ENCODE measurements at places on chromosomes 13 and 19. TPM values are rescaled to one million over a fixed set of nuclear protein-coding genes. Genes with fewer than 3 reads are reported as not detected.

DNA sequence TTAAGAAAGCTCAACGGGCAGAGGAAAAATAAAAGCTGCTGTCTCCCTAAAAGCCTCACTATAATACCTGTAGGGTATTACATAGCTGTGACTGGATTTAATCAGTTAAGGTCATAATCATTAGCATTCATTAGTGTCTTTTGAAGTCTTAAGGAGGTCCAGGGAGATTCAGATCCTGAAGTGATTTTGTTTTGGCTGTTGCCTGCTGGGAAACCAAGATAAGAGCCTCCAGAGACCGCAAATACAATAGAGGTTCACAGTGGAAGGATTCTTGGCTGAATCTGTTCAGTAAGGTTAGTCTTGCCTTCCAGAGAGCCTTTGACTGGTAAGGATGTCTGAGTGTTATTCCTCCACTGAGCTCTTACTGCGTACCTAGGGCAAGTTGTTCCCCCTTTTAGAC lies 54.0 kb upstream of the TNFRSF19 start:
- H3K36me3 ChIP-seq = no peaks in the 10 kb centered on the region
- H3K4me3 ChIP-seq = no peak overlapping the region
- H3K4me1 ChIP-seq = no peaks in the 10 kb centered on the region
- no peak for DNase-seq
- no peaks in the 10 kb centered on the region for H3K27me3 ChIP-seq

GRCh38 chr19:43489979-43490599 lies 14.5 kb downstream of the PHLDB3 start:
- H3K4me1 ChIP-seq = no peaks in the 10 kb centered on the region
- peaks cover 9% of the 10 kb centered on the region for H3K36me3 ChIP-seq
- no peak overlapping the region for H3K27ac ChIP-seq
- no peak overlapping the region for H3K4me3 ChIP-seq

DNA sequence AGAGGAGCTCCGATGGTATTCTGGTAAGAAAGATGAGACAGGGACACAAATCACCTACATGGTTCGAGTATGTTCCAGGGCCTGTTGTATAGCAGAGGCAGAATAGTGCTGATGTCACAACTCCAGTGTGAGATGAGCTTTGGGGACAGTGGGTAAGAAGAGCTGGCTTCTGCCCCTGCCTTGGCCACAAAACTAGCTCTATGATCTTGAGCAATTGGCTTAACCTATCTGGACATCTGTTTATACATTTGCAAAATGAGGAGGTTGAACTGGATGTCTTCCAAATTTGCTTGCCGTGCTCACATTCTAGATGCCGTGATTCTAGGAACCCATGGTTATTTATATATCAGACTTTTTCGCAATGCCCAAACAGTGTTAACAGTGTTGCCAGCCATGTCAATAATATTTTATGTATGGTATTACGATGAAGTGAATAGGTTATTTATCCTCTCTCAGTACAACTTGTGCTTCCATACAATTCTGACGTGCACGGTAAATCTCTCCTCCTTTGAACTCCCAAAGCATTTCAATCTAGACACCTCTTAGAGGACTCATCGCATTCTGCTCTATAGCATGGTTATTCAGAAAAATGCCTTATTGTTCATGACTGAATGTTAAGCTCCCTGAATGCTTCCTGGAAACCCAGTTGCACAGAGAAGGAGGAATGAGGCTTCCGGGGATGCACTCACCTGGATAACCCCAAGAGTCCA lies 316.0 kb downstream of the FOXO1 start:
- no peak overlapping the region for H3K27ac ChIP-seq
- peaks cover 9% of the 10 kb centered on the region for H3K4me1 ChIP-seq
- no peak for DNase-seq
- no peaks in the 10 kb centered on the region for H3K36me3 ChIP-seq

DNA sequence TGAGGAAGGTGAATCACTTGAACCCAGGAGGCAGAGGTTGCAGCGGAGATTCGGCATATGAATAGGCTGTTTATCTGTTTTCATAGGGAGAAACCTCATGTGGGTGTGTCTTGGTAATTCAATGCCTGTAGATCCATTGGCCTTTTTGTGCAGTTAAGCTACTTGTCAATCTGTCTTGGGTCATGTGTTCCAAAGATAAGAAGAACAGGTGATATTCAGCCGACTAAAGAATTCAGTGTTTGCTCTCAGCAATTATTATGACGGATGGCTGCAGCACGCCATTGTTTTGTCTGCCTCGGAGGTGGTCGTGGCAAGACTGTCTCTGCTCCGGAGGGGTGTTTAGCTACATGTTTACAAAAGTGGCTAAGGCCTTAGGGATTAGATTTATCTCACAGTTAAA lies 573.0 kb upstream of the PCDH9 start:
- H3K27ac ChIP-seq = no peak overlapping the region
- no peak overlapping the region for H3K4me3 ChIP-seq
- no peaks in the 10 kb centered on the region for H3K36me3 ChIP-seq
- no peak for DNase-seq

- DNase-seq = no peak
- no peaks in the 10 kb centered on the region for H3K27me3 ChIP-seq
- H3K4me1 ChIP-seq = peaks cover 9% of the 10 kb centered on the region
- no peak overlapping the region for H3K4me3 ChIP-seq
- H3K36me3 ChIP-seq = no peaks in the 10 kb centered on the region
These were observed 130.2 kb downstream of the FGF9 start for GRCh38 chr13:21800837-21801616.

GRCh38 chr13:99693852-99694611 lies 192.8 kb downstream of the TM9SF2 start:
- H3K36me3 ChIP-seq = no peaks in the 10 kb centered on the region
- H3K4me1 ChIP-seq = no peaks in the 10 kb centered on the region
- DNase-seq = no peak
- no peaks in the 10 kb centered on the region for H3K27me3 ChIP-seq
- H3K4me3 ChIP-seq = no peak overlapping the region

DNA sequence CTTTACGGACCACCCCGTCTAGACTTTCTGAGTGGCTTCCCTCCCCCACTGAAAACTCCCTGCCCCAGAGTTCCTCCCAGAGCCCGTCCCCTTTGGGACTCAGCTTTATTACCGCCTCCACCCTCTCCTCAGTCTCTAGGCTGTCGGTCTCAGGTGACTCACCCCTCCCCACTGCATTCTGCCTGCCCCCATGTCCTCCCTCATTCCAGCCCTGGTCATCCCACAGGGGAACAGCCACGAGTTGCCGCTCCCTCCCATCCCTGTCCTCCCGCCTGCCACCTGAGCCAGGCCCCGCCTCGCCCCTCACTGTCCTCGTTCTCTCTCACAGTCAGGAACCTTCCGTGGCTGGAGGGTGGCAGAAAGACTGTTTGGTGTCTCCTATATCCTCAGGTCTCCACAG lies 57.3 kb downstream of the SMARCA4 start:
- no peak for DNase-seq
- peaks cover 14% of the 10 kb centered on the region for H3K4me1 ChIP-seq
- peak overlapping the region; percentile 80 for H3K27ac ChIP-seq
- no peaks in the 10 kb centered on the region for H3K27me3 ChIP-seq
- no peak overlapping the region for H3K4me3 ChIP-seq

GRCh38 chr19:43124360-43124759 lies 41.9 kb upstream of the PSG2 start:
- peaks cover 17% of the 10 kb centered on the region for H3K4me1 ChIP-seq
- no peak overlapping the region for H3K27ac ChIP-seq
- peaks cover 31% of the 10 kb centered on the region for H3K27me3 ChIP-seq
- H3K36me3 ChIP-seq = no peaks in the 10 kb centered on the region

- H3K36me3 ChIP-seq = peaks cover 27% of the 10 kb centered on the region
- no peak for DNase-seq
- H3K27ac ChIP-seq = no peak overlapping the region
- H3K4me1 ChIP-seq = no peaks in the 10 kb centered on the region
- no peaks in the 10 kb centered on the region for H3K27me3 ChIP-seq
These were observed 67.7 kb upstream of the RAP2A start for GRCh38 chr13:97366172-97366688.

- no peak overlapping the region for H3K27ac ChIP-seq
- no peaks in the 10 kb centered on the region for H3K4me1 ChIP-seq
- H3K4me3 ChIP-seq = no peak overlapping the region
These were observed 17.7 kb upstream of the POU4F1 start for GRCh38 chr13:78620936-78621470.

GRCh38 chr19:27793128-27793643 lies 1419.8 kb downstream of the UQCRFS1 start:
- DNase-seq = peak; percentile 86
- H3K27ac ChIP-seq = peak overlapping the region; percentile 72
- peak overlapping the region; percentile 81 for H3K4me3 ChIP-seq
- H3K27me3 ChIP-seq = no peaks in the 10 kb centered on the region
- no peaks in the 10 kb centered on the region for H3K4me1 ChIP-seq

DNA sequence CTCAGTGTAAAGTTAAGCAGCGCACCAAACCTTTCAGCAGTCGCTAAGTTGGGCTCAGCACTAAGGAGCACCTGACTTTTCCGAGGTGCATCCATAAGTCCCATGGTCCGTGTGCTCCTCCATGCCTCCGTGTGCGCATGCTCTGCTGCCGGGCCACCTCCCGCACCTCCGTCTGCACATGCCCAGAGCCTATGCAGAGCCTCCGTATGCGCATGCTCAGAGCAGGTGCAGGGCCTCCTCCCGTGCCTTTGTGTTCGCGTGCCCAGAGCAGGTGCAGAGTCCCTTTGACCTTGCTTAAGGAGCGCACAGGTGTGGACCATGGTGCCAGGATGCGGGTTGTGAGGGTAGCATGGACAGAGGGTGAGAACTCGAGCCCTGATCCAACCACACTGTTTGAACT lies 46.0 kb downstream of the ATP11A start:
- H3K27me3 ChIP-seq = no peaks in the 10 kb centered on the region
- no peak for DNase-seq
- no peak overlapping the region for H3K4me3 ChIP-seq
- H3K36me3 ChIP-seq = no peaks in the 10 kb centered on the region
- peaks cover 17% of the 10 kb centered on the region for H3K4me1 ChIP-seq

GRCh38 chr13:95323930-95324662 lies 22.8 kb upstream of the ABCC4 start:
- H3K36me3 ChIP-seq = no peaks in the 10 kb centered on the region
- H3K27ac ChIP-seq = no peak overlapping the region
- no peak for DNase-seq
- no peaks in the 10 kb centered on the region for H3K4me1 ChIP-seq
- H3K27me3 ChIP-seq = no peaks in the 10 kb centered on the region

DNA sequence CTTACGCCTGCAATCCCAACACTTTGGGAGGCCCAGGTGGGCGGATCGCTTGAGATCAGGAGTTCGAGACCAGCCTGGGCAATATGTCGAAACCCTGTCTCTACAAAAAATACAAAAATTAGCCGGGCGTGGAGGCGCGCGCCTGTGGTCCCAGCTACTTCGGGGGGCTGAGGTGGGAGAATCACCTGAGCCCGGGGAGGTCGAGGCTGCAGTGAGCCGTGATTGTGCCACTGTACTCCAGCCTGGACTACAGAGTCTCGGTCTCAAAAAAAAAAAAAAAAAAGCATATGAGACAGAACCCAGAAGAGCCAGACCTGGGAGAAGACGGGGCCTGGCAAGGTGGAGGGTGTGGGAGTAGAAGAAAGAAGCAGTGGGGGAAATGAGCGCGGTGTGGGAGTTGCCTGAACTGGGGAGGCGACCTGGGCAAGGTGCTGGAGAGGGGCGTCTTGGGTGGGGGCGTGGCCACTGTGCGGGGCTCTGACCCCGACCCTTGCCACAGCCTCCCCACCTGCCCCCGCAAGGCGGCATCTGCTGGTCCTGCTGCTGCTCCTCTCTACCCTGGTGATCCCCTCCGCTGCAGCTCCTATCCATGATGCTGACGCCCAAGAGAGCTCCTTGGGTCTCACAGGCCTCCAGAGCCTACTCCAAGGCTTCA lies 533 bp downstream of the DKKL1 start:
- no peaks in the 10 kb centered on the region for H3K36me3 ChIP-seq
- H3K4me1 ChIP-seq = peaks cover 12% of the 10 kb centered on the region
- H3K4me3 ChIP-seq = no peak overlapping the region
- H3K27me3 ChIP-seq = peaks cover 3% of the 10 kb centered on the region
- no peak for DNase-seq
- no peak overlapping the region for H3K27ac ChIP-seq

GRCh38 chr13:40503966-40504591 lies 162.4 kb downstream of the FOXO1 start:
- no peaks in the 10 kb centered on the region for H3K36me3 ChIP-seq
- H3K27ac ChIP-seq = no peak overlapping the region
- no peak overlapping the region for H3K4me3 ChIP-seq
- H3K4me1 ChIP-seq = no peaks in the 10 kb centered on the region
- no peak for DNase-seq
- no peaks in the 10 kb centered on the region for H3K27me3 ChIP-seq

DNA sequence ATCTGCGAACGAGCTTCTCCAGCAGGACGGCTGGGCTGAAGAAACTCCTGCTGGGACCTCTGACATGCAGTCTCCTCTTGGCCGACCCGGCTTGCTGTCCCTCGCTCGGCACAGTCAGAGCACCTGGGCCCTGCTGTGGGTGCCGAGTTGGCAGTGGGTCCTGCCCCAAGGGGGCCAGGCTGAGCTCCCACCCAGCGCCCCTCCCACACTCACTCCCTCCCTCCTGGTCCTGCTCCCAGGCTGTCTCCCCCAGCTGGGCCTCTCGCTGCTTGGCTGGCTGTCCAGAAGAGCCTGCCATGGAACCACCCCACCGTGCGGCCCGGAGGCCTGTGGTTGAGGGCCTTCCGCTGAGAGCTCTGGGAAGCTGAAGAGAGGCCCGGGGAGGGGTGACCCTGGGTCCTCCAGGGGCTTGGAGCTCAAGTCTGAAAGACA lies 6.0 kb downstream of the AKT2 start:
- no peak overlapping the region for H3K27ac ChIP-seq
- DNase-seq = no peak
- peaks cover 14% of the 10 kb centered on the region for H3K36me3 ChIP-seq
- no peak overlapping the region for H3K4me3 ChIP-seq
- peaks cover 24% of the 10 kb centered on the region for H3K4me1 ChIP-seq

DNA sequence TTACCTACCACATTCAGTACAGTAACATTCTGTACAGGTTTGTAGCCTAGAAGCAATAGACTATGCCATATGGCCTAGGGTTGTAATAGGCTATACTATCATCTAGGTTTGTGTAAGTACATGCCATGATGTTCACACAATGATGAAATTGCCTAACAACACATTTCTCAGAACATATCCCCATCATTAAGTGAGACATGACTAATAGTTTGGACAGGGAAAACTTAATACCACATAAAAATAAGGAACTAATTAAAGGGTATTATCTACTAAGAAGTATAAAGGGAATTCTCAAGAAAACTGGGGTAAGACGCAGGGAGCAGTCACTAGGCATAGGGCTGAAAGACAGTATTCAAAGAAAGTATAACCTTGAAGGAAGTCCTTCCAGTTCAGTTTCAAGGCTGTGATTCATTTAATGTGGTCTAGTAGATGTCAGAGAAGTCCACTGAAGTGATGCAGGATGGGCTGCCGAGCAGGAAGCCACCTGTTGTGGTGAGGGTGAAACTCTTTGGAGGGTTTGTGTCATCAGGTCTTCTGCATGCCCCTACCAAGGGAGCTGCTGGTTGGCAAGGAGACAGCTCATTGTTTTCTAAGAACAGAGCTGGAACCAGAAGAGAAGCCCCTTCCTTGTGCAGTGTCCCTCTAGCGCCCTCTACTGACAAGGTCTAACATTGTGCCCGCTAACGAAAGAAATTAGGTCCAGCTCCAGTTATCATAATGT lies 122.9 kb downstream of the OLFM4 start:
- no peaks in the 10 kb centered on the region for H3K27me3 ChIP-seq
- H3K4me3 ChIP-seq = no peak overlapping the region
- no peaks in the 10 kb centered on the region for H3K36me3 ChIP-seq
- H3K27ac ChIP-seq = no peak overlapping the region
- DNase-seq = peak; percentile 14

CDC16 gene
- 16.8 TPM for total RNA-seq

HIPK4 gene
- 0.14 TPM for total RNA-seq

C19orf67 gene
- total RNA-seq = not detected

CYP4F8 gene
- not detected for total RNA-seq

ADGRE3 gene
- total RNA-seq = not detected

CEACAM19 gene
- total RNA-seq = 67.8 TPM

RNF225 gene
- 0.61 TPM for total RNA-seq

RDH8 gene
- total RNA-seq = not detected

CBARP gene
- 5.7 TPM for total RNA-seq

TMPRSS9 gene
- total RNA-seq = not detected

GJB2 gene
- 4.6 TPM for total RNA-seq
